T-helper 2 cell (primary cell): ENCODE measurements at places on chromosomes 16 and 17.

DNA sequence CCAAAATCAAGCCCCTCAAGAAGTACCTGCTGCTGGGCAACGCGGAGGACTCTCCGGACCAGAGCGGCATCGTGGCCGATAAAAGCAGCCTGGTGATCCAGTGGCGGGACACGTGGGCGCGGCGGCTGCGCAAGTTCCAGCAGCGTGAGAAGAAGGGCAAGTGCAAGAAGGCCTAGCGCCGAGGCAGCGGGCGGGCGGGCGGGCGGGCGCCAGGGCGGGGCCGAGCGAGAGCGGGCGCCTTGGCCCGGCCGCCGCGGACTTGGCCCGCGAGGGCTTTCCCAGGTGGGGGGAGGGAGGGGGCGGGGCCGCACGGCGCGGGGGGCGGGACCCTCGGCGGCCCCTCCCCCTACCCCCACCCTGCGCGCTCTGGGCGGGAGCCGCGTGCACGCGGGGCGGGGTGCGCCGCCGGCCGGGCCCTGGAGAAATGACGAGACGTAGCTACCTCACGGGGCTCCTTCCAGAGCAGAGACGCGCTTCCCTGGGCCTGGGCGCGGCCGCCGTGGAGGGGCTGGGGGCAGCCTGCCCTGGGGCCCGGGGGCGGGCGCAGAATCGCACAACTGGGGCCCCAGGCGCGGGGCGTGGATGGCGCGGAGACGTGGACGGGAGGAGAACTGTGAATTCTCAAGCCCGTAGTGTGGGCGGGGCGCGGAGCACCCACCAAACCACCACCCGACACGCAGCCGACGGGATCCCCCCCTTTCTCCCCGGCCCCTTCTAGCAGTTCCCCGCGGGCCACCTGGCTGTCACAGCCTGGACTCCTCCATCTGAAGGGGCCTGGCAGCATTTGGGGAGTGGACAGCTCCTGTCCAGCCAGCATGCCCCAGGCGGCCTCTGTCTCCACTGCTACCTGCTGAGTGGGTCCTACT, 218.7 kb downstream of the NTN1 start:
- DNase-seq = peak; percentile 42

- no peak for DNase-seq
Measured at GRCh38 chr17:36856903-36857381, 80.3 kb upstream of the LHX1 start.

- no peak for DNase-seq
Measured at GRCh38 chr17:46035112-46035818, 36.2 kb downstream of the STH start.

GRCh38 chr16:17445421-17445820, 25.3 kb downstream of the XYLT1 start:
- no peak for DNase-seq

GRCh38 chr16:73692861-73693260, 603.8 kb upstream of the PSMD7 start:
- no peak for DNase-seq

DNA sequence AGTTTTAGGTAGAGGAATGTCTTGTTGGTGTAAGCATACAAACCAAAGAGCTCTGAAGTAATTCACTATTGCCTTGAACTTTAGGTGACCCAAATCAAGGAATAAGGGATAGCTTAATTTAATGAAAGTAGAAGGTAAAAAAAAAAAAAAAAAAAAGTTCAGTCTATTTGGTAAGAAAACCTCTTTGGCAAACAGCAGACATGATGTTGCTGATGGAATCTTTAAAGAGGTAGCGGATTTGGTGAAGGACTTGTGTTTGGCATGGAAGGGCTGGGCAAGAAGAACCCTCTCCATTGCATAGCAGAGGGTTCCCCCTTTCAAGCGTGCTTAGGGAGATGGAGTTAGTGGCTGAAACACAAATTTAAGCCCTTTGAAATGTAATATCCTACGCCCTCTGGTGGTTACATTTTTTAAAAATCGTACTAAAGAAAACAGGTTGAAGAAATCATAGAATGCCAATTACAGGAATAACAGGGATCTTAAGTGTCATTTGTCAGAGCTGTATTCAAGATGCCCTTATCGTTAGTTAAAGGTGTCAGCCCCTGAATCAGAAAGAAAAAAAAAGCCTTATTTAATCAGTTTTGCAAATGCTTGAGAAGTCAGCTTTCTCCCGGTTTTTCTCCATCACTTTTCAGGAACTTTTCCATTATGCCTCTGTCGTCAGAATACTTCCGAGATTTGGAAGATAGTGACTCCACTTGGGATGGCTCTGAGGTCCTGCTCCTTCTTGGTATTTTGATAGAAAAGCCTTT, 383.1 kb downstream of the KCNJ2 start:
- DNase-seq = peak; percentile 20

GRCh38 chr17:4968486-4969046, 949 bp upstream of the SPAG7 start:
- DNase-seq = no peak

DNA sequence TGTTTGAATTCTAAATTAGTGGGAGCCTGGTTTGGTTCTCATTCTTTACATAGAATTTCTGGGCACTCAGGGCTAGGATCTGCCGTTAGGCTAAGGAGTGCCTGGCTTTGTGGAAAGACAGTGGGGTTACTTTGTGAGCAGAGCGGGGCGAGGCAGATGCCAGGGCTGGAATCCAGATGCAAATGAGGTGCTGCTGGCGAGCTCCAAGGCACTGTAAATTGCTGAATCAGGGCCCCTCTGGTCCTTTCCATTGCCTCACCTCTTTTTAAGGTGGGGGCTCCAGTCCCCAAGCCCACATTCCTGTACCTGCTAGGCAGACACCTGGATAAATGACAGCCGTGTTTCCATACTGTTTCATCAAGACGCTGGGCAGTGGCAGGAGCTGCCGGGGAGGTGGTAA, 33.8 kb downstream of the PIPOX start:
- DNase-seq = no peak

GRCh38 chr16:47660540-47660939, 199.4 kb downstream of the PHKB start:
- DNase-seq = no peak
